ENCODE measurements at places on chromosomes 1 and 21. TPM values are rescaled to one million over a fixed set of nuclear protein-coding genes. Genes with fewer than 3 reads are reported as not detected.

FBLIM1 gene
- polyA plus RNA-seq: not detected

- H3K27me3 ChIP-seq: peaks cover 5% of the 10 kb centered on the region
- peaks cover 18% of the 10 kb centered on the region for H3K4me1 ChIP-seq
Measured at GRCh38 chr1:158248118-158248517, 6.1 kb upstream of the CD1A start.

DNA sequence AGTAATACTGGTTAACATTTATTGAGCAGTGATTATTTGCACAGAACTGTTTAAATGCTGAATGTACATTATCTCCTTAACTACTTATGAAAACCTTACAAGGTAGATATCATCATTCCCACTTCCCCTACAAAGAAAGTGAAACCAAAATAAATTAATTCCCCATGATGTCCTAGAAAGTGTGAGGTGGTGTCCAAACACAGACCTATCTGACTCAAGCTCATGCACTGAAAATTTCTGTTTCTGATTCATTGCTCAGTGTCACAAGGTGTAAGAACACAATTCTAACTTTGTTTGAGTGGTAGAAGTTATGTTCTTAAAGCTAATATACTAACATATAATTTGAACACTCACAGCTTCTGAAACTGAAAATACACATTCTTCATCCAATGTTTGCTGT, 178.7 kb downstream of the MRPL39 start:
- H3K27ac ChIP-seq: no peak overlapping the region
- no peak overlapping the region for H3K4me3 ChIP-seq
- no peaks in the 10 kb centered on the region for H3K4me1 ChIP-seq
- H3K27me3 ChIP-seq: no peaks in the 10 kb centered on the region
- DNase-seq: no peak

DNA sequence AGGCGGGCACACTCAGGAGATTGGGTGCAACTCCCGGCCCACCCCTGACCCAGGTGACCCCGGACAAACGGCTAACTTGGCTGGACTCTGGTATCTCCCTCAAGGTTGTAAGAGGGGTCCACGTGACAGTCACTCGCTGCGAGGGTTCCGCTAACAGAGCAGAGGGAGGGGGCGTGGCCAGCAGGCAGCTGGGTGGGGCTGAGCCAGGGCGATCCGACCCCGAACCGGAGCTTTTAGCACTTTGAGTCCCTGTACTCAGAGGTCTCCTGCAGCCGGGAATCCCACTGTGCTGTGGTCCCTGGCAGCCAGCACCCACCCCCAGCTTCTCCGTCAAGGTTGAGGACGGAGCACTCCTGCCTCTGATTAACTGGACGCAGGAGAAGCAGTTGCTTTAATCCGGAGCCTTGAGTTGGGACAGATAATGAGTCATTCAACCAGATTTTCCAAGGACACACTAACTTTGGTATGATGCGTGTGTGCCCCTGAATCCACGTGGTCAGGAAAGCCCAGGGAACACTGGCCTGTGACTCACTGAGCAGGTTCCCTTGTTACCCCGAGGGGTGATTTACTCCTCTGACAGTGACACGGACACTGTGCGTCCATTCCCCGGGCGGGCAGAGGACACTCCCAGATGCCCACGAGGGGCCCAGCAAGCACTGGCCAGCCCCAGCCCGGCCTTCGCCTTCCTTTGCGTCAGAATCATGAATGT, 16.8 kb downstream of the TRPM2 start:
- H3K4me1 ChIP-seq: peaks cover 2% of the 10 kb centered on the region
- no peaks in the 10 kb centered on the region for H3K36me3 ChIP-seq
- no peak overlapping the region for H3K4me3 ChIP-seq
- DNase-seq: no peak

All from CD4-positive, CD25-positive, alpha-beta regulatory T cell (primary cell).